CD4-positive, alpha-beta T cell treated with Interleukin-21 for 1 hour (primary cell): ENCODE measurements at places on chromosomes 7 and 10.
A peak's percentile ranks its signal among the peaks of the same experiment; 100 is the strongest.

DNA sequence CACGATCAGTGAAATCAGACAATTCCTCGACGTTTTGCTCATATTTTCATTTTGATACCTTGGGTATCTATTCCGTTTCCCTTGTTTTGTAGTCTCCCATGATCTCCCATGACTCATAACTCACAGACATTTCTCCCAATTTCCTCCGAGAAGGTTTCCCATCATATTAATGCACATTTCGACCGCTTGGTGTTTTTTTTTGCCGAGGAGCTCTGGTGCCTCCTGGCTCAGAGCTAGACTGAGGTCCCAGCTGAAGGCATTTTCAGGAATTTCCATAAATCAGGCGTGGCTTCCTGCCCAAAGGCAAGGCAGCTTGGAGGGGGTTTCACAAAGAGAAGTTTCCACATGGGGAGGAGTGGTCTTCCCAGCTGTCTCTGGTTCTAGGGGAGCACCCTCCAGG lies 148.2 kb upstream of the TNS3 start:
- DNase-seq, result no peak

DNA sequence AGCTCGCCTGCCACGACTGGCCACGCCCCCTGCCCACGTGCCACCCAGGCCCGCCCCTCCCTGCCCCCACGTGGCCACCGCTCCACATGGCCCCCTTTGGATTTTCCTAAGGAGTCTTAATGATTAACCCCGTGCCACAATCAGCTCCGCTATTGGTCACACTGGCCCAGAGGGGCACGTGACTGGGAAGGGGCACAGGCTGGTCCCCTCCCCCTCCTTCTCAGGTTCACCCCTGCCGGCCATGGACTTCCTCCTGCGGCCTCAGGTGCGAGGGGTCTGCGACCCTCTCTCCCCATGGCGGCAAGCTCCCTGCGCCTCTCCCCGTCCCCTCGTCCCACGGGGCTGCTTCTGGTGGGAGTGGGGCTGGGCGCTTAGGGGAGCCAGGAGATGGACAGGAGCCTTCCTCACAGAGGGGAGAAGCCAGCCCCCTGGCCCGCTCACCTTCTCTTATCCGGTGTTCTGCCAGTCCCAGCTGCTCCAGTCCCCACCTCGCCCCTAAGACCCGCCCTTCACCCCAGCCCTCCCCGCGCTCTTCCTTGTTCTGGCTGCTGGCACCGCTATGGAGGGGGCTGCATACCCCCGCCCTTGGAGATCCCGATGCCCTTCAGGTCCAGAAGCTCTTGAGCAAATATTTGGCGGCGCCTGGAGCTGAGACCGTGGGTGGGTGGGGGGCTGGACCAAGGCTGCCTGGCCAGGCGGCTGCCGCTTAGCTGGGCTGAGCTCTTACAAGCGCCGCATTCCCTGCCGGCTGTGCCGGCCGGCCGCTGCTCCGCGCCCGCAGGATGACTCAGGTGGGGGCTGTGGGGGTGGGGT lies 3.2 kb downstream of the SLC4A2 start:
- DNase-seq, result no peak

- no peak for DNase-seq
These were observed 380.9 kb downstream of the PARD3 start for GRCh38 chr10:34434119-34434594.

DNA sequence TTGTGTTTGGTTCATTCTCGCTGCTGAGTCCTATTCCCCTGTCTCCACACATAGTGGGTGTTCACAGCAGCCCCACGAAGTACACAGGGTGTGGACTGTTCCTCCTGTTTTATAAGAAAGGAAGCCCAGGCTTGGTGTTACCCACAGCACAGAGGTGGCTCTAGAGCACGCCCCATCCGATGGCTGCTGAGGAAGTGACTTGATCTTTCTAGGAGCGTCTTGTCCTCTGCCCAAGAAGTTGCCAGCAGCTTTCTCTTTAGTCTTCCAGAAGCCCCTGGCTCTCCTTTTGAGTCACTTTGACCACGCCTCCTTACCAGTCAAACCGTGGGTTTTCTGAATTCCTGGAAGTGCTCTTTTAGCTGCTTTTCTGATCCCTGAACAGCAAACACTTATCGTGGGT lies 94.0 kb downstream of the GRK5 start:
- DNase-seq, result peak; percentile 79

DNA sequence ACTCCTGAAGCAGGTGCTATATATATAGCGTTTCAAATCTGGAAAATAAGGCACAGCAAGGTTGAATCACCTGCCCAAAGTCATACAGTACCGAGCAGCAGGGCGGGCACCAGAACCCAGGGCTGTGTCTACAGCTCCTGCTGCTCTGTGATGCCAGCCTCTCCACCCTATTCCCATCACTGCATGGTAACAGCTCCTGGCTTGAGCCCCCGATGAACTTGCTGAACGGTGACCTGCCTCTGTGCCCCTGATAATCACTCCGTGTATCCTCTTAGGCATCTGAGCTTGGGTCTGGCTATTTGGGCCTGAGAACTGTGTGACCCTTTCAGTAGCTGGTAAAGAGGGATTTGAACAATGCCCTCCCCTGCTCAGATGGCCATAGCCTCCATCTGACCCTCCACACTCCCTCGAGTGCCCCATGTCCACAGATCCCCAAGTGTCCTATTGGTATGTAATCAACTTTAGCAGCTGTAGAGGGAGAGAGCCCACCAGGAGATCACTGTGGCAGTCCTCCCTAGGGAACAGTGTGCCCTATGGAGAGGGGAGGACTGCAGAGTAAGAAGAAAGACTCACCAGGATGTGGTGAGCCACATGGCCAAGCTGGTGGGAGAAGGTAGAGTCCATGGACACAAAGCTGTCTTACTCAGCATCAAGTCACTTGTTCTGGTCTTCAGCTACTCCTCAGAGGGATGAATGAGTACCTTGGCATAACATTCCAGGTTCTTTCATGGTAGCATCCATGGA lies 1.1 kb upstream of the ARHGAP22 start:
- DNase-seq, result no peak
